ENCODE measurements at places on chromosomes 4 and X.

- H3K27ac ChIP-seq: no peak overlapping the region
- no peaks in the 10 kb centered on the region for H3K36me3 ChIP-seq
- H3K4me3 ChIP-seq: no peak overlapping the region
- DNase-seq: no peak
These were observed 14.8 kb downstream of the ELOVL6 start for GRCh38 chr4:110183643-110184042.

DNA sequence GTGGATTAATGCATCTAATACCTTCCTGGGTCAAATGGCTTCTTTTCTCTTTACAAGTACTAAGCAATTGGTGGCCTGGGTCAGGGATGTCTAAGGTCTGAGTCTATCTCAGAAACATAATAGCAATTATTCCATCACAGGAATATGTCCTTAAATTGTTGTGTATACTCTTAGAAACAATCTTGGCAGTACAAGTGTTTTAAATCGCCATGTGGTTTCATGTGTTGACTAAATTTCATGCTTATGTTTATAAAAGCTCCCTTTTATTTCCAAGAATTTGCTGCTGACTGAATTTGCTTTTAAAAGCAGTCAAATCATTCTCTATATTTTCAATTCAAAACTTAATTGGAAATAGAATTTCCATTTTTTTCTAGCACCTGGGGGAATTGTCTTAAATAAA is 125.3 kb upstream of the PACRGL start:
- H3K27ac ChIP-seq: no peak overlapping the region
- DNase-seq: no peak
- H3K4me3 ChIP-seq: no peak overlapping the region
- no peaks in the 10 kb centered on the region for H3K27me3 ChIP-seq
- no peaks in the 10 kb centered on the region for H3K36me3 ChIP-seq
- H3K4me1 ChIP-seq: no peaks in the 10 kb centered on the region

DNA sequence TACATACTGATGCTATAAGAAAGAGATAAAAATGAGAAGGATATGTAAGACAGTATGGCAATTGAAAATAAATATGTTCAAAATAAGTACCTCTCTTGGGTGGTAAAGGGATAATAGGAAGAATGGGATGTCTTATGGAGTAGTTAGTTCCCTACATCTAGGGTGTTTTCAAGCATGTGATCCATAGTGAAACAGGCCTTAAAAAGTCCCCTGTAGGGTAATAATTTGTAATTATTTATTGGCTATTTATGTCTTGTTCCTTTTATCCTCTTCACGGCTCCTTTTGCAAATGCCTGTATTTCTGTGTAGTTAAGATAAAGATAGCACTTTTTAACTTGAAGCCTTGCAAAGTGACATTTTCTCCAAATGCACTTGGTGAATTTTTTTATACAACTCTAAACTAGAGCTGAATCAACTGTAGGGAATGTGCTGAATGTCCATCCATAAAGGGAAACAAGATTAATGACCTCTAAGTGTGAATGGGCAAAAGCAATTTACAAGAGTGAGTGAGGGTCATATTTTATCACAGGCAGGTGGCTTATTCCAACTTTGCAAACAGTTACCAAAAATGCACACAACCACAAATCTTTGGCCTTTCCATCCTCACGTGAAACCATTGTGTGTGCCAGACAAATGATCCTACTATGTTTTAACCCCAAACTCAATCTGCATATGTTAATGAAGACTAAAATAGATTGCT is 299.0 kb downstream of the KCNIP4 start:
- H3K4me1 ChIP-seq: no peaks in the 10 kb centered on the region
- H3K27me3 ChIP-seq: no peaks in the 10 kb centered on the region
- H3K27ac ChIP-seq: no peak overlapping the region
- DNase-seq: no peak

DNA sequence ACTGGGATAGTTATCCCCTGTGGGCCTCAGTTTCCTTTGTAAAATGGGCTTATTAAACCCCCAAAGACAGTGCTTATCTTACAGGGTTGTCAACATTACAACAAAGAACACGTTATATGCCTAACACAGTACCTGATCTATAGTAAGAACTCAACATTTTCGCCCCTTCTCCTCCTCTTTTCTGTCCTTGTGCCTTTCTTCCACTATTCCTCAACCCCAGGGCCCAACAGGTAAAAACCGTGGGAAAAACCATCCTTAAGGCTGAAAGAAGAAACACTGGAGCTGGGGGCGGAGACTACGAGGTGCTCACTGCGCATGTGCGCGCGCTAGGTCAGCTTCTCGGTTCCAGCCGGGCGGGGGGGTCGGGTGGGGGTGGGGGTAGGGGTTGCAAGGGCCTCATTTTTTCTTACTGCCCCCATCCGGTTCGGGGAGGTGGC is 426 bp upstream of the XIAP start:
- no peak for DNase-seq
- H3K27ac ChIP-seq: peak overlapping the region; percentile 95
- H3K4me3 ChIP-seq: peak overlapping the region; percentile 77
- peaks cover 5% of the 10 kb centered on the region for H3K4me1 ChIP-seq
- H3K36me3 ChIP-seq: no peaks in the 10 kb centered on the region
- no peaks in the 10 kb centered on the region for H3K27me3 ChIP-seq

GRCh38 chrX:15405846-15406245 is 21.6 kb upstream of the VEGFD start:
- H3K27me3 ChIP-seq: no peaks in the 10 kb centered on the region
- no peak overlapping the region for H3K27ac ChIP-seq
- no peaks in the 10 kb centered on the region for H3K36me3 ChIP-seq

- no peak overlapping the region for H3K27ac ChIP-seq
- H3K36me3 ChIP-seq: no peaks in the 10 kb centered on the region
- no peaks in the 10 kb centered on the region for H3K27me3 ChIP-seq
- no peak for DNase-seq
- H3K4me1 ChIP-seq: no peaks in the 10 kb centered on the region
These were observed 39.9 kb downstream of the HS6ST2 start for GRCh38 chrX:132918523-132918922.

DNA sequence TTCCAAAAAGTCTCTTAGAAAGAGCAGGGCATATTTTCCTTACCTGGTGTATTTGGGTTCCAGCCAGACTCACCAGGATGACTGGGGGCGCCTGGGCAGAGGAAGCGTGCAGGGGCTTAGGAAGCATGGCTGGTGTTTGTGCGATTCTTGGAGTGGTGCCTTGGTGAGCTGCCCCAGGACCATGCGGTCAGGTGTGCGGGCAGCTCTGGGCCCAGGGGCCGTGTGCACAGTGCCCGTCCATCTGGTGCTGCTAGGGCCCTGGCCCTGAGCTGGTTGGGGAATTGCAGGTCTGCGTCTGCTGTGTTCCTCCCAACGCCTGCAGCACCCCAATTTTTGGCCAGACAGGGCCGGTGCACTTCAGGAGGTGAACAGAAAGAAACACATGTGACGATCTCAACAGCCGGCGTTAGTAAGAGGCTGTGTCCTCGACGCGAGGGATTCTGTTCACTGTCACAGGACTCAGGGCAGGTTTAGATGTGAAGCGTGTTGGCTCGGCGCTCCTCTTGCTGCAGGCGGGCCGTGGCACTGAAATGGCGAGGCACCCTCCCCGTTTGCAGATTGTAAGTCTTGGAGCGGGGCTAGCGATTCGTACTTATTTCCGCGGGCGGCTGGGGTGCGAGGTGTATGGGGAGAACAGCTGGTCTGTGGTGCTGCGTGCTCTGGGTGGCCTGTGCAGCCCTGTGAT is 15.2 kb downstream of the RGS12 start:
- no peak overlapping the region for H3K27ac ChIP-seq
- H3K36me3 ChIP-seq: no peaks in the 10 kb centered on the region
- H3K27me3 ChIP-seq: no peaks in the 10 kb centered on the region
- H3K4me1 ChIP-seq: peaks cover 17% of the 10 kb centered on the region
- H3K4me3 ChIP-seq: no peak overlapping the region
- no peak for DNase-seq

- no peaks in the 10 kb centered on the region for H3K36me3 ChIP-seq
- no peak overlapping the region for H3K27ac ChIP-seq
- peaks cover 33% of the 10 kb centered on the region for H3K4me1 ChIP-seq
- no peak for DNase-seq
- H3K27me3 ChIP-seq: no peaks in the 10 kb centered on the region
- H3K4me3 ChIP-seq: no peak overlapping the region
These were observed 59.7 kb downstream of the SMAD1 start for GRCh38 chr4:145541346-145541745.

- H3K4me1 ChIP-seq: no peaks in the 10 kb centered on the region
- no peak overlapping the region for H3K4me3 ChIP-seq
- H3K27ac ChIP-seq: no peak overlapping the region
These were observed 37.4 kb upstream of the SMIM10L2A start for GRCh38 chrX:135384161-135384836.

DNA sequence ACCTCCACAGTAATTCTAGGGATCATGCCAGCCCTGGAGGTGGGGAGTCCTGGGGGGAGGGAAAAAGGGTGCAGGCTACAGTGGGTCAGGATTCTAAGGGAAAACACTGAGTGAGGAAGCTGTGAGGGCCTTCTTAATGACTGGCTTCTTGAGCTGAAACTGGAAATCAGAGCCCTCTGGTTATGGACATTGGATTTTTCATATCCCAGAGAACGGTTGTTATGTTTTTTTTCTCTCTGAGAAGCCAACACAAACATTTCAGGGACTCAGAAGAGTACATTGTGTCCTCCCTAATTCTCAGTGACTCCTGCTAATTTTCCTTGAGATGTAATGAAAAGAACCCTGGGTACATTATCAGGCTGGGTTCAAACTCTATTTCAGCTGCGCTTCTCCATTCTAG is 162.4 kb upstream of the PRDX4 start:
- H3K27ac ChIP-seq: no peak overlapping the region
- H3K4me3 ChIP-seq: no peak overlapping the region
- no peaks in the 10 kb centered on the region for H3K27me3 ChIP-seq
- no peaks in the 10 kb centered on the region for H3K36me3 ChIP-seq
- DNase-seq: no peak

GRCh38 chr4:101843054-101843453 is 52.5 kb downstream of the BANK1 start:
- DNase-seq: no peak
- H3K36me3 ChIP-seq: no peaks in the 10 kb centered on the region
- no peak overlapping the region for H3K4me3 ChIP-seq
- no peak overlapping the region for H3K27ac ChIP-seq

DNA sequence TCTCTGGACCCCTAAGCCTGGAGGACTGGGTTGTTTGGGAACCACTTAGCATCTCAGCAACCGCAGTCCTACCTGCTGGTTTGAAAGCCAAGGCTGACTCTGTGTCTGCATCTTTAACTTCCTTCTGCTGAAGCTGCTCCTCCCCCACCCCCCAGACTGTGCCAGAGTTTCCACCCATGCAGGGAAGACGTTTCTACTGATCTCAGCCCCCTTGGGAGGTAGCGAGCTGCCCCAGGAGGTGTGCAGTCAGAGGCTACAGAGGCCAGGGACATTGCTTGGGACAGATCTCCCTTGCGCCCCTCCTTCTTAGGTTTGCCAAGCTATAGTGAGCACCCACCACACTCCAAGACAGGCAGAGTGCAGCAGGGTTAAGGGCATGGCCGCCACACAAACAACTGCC is 4.7 kb upstream of the FATE1 start:
- DNase-seq: no peak
- H3K27ac ChIP-seq: no peak overlapping the region
- no peaks in the 10 kb centered on the region for H3K36me3 ChIP-seq
- H3K27me3 ChIP-seq: no peaks in the 10 kb centered on the region

DNA sequence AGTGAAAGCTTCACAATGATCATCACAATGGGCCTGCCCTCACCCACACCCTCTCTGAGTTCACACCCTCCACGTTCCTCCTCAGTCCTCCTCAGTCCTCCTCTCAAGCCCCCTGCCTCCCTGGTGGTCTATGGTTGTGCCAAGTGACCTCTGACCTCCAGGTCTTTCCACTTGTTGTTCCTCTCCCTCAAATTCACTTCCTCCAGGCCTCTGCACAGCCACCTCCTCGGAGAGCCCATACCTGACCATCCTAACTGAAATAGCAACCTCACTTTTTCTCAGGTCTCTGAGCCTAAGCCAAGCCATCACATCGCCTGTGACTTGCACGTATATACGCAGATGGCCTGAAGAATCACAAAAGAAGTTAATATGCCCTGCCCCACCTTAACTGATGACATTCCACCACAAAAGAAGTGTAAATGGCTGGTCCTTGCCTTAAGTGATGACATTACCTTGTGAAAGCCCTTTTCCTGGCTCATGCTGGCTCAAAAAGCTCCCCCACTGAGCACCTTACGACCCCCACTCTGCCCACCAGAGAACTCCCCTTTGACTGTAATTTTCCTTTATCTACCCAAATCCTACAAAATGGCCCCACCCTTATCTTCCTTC is 293.4 kb upstream of the TENM3 start:
- H3K36me3 ChIP-seq: no peaks in the 10 kb centered on the region
- no peaks in the 10 kb centered on the region for H3K27me3 ChIP-seq
- no peaks in the 10 kb centered on the region for H3K4me1 ChIP-seq
- no peak overlapping the region for H3K27ac ChIP-seq
- H3K4me3 ChIP-seq: no peak overlapping the region
- no peak for DNase-seq

DNA sequence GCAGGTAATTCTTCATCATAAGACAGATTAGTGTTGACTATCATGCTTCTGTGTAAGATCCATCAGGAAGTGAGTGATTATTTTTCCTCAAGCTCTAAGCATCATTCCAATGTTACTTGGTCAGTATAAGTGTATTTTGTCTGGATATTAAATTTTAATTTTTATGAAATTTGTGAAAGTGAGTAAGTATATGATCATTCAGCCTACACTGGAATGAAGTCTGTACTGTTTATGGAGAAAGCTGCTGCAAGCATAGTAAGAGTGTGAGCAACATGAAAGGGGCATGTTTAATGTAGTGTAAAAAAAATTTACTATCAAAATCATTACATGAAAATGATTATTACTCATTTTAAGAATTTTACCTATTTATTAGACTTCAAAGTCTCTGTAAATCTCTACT is 84.8 kb downstream of the IL15 start:
- H3K4me1 ChIP-seq: no peaks in the 10 kb centered on the region
- no peak overlapping the region for H3K27ac ChIP-seq
- H3K36me3 ChIP-seq: no peaks in the 10 kb centered on the region
- no peak for DNase-seq

- no peak overlapping the region for H3K4me3 ChIP-seq
- H3K36me3 ChIP-seq: no peaks in the 10 kb centered on the region
- H3K27me3 ChIP-seq: no peaks in the 10 kb centered on the region
- DNase-seq: no peak
- peaks cover 8% of the 10 kb centered on the region for H3K4me1 ChIP-seq
- no peak overlapping the region for H3K27ac ChIP-seq
These were observed 263.1 kb downstream of the SPRY1 start for GRCh38 chr4:123659730-123660129.

DNA sequence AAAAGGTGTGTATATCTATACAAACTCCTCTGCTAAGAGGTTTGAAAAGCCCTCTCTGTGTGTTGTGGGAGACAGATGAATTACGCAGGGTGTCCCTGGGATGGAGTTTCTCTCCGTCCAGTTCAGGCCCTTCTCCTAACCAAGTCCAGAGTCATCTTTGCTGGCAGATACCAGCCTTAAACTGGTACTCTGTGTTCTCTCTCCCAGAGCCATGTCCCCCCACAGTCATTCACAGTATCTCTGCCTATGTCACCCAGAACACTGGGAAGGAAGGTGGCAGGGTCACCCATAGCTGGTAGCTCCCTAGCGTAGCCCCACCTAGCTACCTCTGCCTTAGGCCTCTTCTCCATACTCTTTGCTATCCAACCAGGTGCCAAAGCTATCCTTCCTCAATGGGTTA is 8.9 kb downstream of the AMER1 start:
- H3K27ac ChIP-seq: no peak overlapping the region
- H3K27me3 ChIP-seq: no peaks in the 10 kb centered on the region
- no peak overlapping the region for H3K4me3 ChIP-seq
- no peaks in the 10 kb centered on the region for H3K36me3 ChIP-seq
- peaks cover 11% of the 10 kb centered on the region for H3K4me1 ChIP-seq

All from gastrocnemius medialis (tissue), 4 donors.